Activated CD8-positive, alpha-beta memory T cell treated with anti-CD3 and anti-CD28 coated beads for 1 hour (primary cell): ENCODE measurements at places on chromosomes 2 and 18.

DNA sequence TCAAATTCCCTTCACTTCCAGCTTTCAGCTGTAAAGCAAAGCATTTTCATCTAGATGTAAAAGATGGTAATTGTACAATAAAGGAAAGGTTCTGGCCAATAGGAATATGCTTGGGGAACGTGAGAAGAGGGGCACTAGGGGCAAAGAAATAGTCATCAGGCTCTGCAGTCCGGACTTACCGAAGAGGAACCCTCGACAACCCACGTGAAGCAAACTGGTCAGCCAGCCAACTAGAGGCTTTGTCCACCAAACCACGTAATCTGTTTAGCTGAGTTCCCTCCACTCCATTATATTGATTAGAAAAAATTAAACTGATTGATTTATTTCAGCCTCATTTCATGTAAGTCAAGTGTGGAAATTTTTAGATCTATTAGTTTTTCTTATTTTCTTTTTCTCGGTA, 300.4 kb upstream of the FANCL start:
- DNase-seq, result no peak

GRCh38 chr2:45170191-45171135, 161.2 kb upstream of the SIX2 start:
- no peak for DNase-seq

DNA sequence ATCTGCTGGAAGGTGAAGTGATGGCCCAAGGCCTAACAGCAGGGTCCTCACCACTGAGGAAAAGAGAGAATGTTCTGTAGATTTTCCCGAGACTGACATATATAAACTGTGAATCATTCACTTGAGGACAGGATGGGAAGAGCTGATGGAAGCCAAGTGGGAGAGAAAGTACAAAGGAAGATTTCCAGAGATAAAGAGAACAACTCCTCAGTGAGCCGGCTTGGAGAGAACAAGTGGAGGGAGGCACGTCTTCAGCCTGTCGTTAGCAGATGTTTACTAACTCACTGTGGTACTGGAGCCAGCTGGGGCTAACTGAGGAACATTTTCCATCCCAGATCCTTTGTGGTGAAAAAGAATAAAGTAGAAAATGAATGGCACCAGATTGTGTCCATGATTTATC, 552.9 kb upstream of the TNP1 start:
- no peak for DNase-seq

DNA sequence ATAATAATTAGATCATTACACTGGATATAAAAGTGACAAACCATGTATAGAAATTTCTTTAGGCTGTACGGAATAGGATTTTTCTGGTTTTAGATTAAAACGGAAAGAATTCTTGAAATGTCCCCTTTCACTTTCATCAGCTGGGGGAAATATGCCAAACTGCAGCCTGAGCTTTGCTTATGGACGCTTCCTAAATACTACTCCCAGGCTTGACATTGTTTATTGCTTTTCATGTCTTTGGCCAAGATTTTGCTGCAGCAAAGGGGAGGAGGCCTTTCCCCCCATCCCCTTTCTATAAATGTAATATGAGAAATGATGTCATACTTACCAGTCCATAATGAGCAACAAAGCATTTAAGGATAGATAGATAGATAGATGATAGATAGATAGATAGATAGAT, 158.4 kb downstream of the MAP2 start:
- no peak for DNase-seq

DNA sequence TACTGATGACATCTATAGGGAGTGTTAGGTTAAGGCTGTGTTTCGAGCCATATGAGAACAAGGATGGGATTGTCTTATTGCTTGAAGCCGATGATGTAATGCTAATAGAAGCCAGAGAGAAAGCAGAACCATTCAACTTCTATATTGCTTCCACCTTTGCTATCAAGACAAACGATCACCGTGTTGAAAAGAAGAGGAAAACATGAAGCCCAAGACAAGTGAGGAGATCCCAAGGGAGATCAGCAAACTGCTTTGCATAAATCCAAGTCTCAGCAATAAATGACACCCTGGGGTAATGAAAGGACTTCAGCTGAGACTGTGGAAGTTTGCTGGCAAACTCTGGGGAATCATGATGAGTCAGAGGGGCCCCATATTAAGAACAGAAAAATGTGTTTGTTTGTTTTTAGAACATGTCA, 206.2 kb downstream of the NCKAP5 start:
- no peak for DNase-seq

DNA sequence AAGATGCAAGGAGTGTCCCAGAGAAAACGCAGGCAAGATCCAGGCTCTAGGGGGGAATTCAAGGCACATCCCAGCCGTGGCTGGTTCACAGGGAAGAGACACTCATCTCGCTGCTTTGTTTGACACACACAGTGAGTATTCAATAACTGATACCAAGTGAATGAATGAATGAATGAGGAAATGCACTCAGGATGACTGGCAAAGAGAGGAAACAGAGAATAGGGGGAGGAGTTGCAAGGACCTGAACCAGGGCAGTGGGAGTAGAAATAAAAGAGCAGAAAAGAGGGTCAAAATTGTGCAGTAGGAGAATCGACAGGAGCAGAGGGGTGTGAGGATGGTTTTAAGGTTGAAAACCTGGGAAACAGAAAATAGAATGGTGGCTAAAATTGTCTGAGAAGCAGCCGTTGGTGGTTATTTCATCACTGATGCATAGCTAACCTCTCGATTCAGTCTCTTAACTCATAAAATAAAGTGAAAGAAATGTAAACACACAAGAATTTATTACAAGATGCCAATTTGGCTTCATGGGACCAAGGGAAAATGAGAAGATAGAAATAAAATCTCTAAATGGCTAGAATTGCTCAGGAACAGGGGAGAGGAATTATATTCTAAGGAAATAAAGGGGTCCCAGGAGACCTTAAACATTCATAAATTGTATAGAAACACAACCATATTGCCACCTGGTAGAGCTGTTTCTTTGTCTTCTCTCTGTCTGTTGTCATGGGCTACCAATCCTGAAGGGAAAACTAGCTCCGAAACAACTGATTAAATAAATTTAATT, 63.9 kb upstream of the PHLPP1 start:
- no peak for DNase-seq

GRCh38 chr2:217165547-217165946, 305.7 kb upstream of the TNP1 start:
- DNase-seq, result no peak
